ENCODE measurements at places on chromosomes 5 and 9.

DNA sequence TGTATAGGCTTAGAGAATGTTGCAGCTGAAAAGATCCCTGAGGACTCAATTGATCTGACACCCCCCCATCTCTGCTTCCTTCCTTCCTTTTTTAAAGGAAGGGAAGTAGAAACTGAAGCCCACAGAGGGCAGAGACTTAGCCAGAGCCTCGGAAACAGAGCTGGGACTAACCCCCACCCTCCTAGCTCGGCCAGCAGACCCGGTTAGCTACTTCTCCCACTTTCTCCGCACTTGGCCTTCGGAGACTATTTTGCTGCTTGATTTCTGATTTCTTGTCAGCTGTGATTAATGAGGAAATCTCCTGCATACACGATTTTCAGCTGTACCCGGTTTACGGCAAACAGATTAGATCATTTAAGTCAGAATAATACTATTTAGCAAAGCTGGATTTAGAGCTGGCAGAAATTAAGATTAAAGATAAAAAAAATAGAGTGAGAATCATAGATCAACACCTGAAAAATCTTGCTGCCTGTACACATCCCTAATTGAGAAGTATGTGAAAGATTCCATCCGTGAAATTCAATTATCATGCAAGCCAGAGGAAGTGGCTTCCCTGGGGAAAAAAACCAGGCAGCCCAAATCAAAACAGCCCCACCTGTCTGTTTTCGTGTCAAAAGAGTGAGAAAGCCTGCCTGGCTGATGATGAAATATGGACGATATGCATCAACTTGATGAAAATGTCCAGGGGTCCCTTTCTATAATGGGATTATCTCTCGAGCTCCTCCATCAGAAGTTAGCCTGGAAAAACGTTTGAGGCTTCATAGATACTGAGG lies 159.5 kb upstream of the SHB start:
- no peak for DNase-seq

DNA sequence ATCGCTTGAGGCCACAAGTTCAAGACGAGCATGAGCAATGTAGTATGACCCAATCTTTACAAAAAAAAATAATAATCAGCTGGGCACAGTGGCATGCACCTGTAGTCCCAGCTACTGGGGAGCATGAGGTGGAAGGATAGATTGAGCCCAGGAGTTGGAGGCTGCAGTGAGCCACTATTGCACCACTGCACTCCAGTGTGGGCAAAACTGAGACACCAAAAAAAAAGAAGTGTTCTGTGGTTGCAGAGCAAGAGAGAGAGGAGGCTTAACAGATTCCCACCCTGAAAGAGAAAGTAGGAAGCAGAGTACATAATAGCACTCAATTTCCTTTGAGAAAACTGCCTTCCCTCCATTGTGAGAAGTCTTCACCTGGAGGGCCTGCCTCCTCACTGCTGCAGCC lies 52.6 kb downstream of the ALDH7A1 start:
- DNase-seq = no peak

- DNase-seq = no peak
These were observed 221.7 kb downstream of the FGF10 start for GRCh38 chr5:44167540-44167939.

DNA sequence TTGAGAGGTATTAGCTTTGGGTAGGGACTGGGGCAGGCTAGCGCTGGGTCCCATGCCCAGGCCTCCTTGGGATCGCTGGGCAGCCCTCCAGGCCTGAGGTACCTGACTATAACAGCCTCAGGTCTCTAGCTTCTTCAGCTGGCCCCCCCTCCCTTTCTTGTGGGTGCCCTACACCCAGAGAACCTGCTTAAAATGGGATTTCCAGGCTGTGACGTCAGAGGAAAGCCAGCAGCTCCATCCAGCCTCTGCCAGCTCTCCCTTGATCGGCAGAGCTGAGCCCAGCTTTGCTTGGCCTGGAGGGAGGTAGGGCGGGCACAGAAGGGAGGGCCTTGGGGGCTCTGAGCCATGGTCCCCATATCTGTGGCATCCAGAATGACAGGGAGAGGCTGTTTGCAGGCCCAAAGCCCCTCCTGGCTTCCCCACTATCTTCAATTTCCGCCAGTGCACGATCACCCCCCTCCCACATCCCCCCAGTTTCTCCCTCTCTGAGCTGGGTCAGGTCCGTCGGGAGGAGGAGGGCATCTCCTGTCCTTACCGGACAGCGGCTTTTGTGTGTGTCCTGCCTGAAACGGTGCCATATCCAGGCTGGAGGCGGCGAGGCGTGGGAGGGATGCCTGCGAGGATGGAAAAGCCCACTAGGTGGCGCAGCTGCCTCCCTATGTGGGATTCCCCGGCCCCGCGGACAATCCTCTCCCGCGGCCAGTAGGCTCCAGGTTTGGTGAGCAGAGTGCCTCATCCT lies 10.8 kb downstream of the REEP2 start:
- DNase-seq = peak; percentile 86

DNA sequence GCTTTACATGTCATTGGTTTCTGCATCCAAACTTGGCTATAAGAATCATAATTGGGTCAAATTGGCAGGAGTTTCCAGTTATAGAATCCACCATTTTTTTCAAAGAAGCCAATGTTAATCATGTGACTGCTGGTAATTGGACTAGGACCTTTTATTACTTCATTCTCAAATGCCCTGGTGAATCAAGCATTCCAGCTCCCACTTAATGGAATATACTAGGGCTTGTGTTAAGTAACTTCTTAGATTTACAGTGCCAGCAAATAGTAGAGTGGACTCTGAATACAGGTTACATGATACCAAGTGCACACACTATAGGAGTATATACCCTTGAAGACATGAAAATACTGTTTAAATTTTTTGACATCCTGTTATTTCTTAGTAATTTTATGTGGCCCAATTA lies 96.7 kb downstream of the NUDT12 start:
- no peak for DNase-seq

DNA sequence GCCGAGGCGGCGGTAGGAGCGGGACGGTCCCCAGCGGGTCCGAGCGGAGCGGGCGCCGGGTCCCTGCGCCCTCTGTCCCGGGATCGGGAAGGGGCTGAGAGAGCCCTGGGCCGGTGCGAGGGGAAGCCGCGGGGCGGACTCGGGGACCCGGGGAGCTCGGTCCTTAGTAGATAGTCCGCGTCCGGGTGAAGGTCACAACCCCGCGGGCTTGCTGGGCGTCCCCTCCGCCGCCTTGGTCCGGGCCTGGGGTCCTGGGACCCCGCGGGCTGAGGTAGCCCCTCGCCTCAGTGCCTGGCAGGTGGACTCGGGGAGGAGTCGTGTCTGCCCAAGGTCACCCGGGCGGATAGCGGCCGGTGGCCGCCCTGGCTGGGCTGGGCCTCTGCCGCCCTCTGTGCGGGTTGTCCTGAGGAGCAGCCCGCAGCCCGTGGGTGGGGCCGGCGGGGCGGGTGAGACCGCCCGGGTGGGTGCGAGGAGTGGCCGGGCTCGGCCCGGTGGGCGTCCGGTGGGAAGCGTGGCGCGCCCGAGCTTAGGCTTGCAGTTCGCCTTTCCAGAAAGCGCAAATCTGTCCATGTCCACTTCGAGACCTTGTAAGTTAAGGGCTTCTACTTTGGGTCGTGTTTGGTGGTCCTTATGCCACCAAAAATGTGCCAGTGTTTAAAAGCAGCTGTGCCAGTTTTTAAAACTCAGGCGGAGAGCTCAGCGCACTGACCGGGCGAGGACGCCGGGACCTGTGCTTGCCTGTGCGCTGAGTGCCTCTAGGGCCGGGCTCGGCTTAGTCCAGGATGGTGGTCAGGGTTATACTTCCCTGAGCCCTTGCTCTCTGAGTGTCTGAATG lies 554 bp downstream of the SDHA start:
- no peak for DNase-seq

DNA sequence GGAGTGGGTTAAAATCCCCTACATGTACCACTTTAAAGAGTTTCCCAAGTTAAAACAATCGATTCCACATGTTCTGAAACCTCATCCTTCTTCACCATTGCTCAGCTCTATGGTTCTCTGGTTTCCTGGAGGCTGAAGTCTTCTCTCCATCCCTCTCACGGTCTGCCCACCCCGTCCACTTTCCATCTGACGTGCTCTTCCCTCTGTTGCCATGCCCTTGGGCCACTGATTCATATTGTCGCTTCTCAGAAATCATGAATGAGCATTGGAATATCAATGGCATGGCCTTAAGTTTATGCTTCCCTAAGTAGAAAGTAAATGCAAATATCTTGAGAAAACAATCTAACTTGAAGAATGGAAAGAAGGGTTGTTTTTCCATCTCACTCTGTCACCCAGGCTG lies 30.9 kb downstream of the GDNF start:
- no peak for DNase-seq

GRCh38 chr5:133730346-133730745 lies 118.0 kb upstream of the FSTL4 start:
- DNase-seq = no peak

GRCh38 chr9:112731971-112732370 lies 14.1 kb upstream of the INIP start:
- DNase-seq = no peak

DNA sequence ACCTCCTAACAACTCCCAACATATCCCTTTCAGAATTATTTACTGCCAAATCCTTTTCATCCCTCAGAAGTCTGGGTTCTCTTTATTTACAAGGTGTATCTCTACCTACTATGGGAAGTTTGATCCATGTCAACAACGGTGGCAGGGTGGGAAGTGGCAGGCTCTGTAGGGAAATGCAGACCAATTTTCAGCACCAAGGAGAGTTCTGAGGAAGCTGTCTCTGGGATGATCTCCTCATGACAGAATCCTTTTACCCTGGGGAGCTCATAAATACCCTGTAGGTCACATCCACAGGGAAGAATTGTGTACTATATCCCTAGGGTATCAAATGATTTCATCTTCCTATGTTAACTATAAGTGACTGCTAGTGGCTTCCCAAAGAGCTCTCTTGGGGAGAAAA lies 107.8 kb upstream of the NEK6 start:
- no peak for DNase-seq
